ENCODE measurements at places on chromosomes 1 and 21.

- no peak for DNase-seq
Observed at GRCh38 chr1:181802466-181802865, 259.0 kb downstream of the ZNF648 start.

DNA sequence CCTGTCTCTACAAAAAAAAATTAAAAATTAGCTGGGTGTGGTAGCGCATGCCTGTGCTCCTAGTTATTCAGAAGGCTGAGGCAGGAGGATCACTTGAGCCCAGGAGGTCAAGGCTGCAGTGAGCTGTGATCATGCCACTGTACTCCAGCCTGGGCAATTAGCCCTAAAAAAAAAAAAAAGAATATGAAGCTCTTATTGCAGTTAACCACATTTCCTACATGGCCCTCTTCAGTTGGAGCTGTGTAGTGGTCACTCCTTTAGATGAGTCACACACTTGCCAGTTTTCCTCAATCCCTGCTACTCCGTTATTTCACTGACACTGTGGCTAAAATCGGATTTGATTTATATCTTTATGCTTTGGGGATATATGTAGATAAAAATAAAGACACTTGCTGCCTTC, 11.8 kb downstream of the NFYC start:
- DNase-seq, result peak; percentile 3

DNA sequence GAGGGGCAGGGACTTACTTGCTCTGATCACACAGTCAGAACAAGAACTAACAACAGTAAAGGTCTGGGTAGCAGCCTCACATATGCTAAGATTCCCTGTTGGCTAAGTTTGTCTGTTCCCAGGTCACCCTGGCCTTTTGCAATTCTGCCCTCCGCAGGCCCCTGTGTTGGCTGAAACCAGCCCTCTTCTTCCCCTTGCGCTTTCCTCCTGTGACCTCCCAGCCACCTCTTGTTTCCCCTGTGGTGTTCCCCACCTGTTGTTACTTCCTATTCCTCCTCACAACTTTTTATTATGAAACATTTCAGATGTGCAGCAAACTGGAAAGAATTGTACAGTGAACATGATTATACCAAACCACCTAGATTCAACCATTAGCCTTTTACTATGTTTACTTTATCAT, 23.4 kb downstream of the MAPKAPK2 start:
- peak; percentile 46 for DNase-seq

DNA sequence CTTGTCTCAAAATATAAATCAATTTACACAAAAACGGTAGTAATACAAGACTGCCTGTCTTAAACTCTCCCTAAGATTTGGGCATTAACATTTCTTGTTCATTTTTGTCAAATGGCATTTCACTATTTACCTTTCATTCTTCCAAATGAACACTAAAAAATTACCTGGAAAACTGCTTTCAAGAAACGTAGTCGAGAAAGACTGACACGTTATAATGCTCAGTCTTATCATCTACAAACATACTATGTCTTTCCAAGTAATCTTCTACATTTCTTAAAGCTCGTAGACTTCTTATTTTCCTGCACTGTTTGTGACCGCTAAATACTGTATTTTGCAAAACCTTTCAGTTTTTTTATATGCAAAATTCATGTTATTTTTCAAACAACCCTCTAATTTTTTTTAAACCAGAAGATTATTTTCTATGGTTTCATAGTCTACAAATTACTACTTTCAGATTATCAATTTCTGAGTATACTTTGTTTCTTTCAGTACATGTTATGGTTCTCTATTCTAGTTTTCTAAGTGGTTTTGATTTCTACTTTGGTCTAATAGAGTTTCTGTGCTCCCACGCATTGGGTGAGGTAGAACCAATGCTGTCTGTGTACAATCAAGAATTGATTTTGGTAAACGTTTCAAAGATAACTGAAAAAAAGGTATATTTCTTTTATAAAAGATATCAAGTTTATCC, 336.4 kb downstream of the SMYD3 start:
- DNase-seq, result no peak

DNA sequence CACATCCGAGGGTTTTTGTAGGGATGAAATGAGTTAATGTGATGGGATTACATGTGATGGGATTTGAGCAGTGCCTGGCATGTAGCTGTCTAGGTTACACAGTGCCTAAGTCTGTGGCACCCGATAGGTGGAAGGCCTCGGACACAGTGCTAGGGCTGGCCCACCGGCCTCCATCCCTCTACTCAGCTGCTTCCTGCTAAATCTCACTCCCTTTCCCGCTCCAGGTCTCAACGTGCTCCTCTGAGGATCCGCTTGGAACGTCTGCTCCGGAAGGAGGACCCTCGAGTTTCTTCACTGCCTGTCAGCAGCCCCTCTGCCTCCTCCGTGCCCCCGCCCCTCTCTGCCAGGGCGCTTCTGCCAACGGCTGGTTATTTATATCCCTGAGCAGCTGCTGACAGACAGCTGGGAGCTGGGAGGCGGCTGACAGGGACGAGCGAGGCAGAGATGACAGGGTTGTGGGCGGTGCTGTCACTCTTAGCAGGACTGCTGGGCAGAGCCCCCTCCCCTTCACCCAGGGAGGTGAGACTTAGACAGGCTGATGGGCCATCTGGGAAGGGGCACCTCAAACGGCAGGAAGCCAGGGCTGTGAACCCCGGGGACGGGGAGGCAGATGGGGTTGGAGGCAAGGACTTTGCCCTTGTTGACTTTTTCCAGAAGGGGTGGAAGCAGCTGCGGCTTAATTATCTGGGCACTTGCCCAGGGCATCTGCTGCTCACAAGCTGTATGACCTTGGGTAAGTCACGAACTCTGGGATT, 26.6 kb upstream of the LRRN2 start:
- DNase-seq, result peak; percentile 98

DNA sequence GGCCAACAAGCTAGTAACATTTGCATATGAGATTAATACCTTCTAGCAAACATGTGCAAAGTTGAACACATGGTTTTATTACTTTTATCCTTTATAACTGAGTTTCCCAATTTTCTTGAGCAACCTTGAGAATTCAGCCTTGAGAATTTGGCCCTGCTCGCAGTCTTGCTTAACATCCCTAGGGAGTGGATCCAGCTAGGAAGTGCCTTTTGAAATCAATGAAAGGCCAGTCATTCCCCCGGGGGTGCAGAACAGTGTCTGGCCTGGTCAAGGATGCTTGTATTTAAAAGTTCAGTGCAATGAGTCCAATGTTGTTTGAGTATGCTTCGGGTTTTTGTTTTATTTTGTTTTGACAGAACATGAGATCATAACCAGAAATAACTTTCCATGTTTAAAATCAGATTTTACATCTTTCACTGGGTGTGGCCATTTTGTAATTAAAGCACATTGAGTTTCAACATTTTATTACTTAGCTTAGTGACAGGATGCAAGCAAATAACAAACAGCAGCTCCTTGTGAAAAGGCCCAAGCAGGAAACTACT, 16.7 kb downstream of the PALMD start:
- peak; percentile 13 for DNase-seq

GRCh38 chr1:35210321-35211119, 17.6 kb upstream of the SFPQ start:
- DNase-seq, result no peak

DNA sequence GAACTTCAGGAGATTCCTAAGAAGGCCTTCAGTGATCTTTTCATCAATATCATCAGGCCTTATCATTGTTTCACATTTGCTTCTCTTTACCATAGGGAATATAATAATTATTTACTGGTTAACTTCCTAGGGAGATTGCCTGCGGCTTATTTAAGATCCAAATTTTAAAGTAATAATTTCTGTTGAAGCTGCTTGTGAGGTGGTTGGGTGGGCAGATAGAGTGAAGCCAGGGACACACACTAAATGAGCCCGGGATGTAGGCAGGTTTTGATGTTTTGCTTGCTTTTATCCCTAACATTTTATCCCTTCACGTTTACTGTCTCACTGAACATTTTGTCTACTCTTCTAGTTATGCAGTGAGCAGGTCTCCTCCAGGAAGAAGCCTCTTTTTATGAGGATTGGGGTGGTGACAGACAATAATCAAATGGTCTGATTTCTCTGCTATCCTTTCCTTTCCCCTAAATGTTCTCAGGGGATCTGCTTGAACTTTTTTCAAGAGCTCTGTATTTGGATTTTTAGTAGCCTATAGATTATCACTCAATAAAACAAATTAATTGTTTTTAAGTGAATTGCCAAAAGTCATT, 164.7 kb downstream of the RUNX1 start:
- no peak for DNase-seq

- peak; percentile 91 for DNase-seq
Observed at GRCh38 chr1:199273837-199274379, 635.1 kb downstream of the PTPRC start.

GRCh38 chr1:154626456-154627256, 18.7 kb upstream of the ADAR start:
- DNase-seq, result peak; percentile 54

- DNase-seq, result no peak
Observed at GRCh38 chr1:230120289-230120920, 53.4 kb downstream of the GALNT2 start.

DNA sequence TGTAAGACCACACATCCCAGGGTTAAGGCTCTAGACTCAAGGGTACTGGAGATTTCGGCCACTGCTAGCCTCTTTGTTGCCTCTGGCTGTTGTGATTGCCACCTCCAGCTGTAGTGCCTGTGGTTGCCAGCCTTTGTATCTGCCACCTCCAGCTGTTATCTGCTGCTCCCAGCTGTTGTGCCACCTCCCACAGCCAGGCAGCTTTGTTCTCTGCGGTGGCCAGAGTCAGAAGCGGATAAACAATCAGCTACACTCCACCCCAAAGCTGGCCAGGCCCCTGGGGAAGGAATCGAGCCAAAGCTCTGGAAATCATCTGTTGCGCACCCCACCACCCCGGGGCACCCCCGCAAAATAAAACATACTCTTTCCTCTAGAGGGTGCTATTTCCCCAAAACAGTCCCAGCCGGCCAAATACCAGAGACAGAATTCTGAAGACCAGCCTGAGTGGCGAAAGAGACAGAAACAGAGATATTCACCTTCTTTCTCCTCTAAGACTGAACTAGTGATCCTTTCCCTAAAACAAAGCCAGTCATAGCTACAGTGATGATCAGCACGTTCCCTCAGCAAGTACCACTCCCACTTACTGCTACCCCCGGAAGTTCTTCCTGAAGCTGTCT, 14.8 kb upstream of the PIGM start:
- DNase-seq, result peak; percentile 92

- DNase-seq, result no peak
Observed at GRCh38 chr1:86504137-86504479, 35.4 kb downstream of the CLCA1 start.

- peak; percentile 76 for DNase-seq
Observed at GRCh38 chr1:15304708-15305467, 57.9 kb downstream of the FHAD1 start.

DNA sequence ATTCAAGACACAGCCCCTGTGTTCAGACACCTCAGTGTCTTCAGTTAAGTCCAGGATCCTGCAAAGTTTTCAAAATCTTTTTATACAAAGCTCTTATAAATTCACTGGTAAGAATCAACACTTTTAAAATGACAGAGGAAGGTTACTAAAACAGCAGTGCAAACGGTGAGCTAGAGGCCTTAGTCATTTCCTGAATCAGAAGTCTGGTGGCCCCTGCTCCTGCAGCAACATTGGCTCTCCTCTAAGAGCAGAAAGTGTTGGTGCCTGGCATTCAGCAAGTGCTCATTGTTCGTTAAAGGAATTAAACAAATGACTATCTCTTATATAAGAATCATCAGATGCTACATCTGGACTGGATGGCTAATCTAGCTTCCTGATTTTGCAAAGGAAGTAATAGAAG, 282.9 kb downstream of the PTGER3 start:
- no peak for DNase-seq

DNA sequence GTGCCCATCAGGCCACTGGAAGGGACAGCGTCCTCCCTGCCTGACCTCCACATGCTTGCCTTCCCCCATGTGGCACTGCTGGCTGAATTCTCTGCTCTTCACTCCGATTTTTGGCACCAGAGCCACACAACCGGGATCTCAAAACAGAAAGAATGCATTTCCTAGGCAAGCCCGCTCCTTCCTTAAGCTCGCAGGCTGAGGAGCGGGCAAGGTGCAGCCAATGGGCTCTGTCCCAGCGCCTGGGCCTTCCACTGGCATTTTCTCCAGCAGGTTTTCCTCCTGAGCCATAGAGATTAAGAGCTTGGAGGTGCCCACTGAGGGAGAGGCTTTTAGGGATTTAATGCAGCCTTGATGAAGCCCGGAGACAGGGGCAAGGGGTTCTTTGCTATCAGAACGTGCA, 158.0 kb downstream of the IGSF21 start:
- DNase-seq, result no peak

DNA sequence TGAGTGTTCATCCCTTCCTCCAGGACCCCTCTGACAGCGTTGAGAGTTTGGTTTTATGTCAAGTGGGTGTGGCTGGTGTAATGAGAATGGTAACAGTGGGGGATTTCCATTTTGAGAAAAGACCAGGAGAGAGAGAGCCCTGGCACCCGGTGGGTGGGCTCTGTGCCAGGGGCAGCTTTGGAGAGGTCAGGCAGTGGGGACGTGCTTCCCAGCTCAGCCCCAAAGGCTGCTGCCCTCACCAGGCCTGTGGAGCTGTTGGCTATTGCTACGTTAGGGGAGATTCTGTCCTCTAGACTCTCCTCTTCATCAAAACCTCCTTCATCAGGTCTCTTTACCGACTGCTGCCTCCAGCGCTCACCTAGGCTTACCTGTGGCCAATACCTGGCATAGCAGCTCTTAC, 176.3 kb downstream of the PTPRU start:
- peak; percentile 77 for DNase-seq

- DNase-seq, result no peak
Observed at GRCh38 chr1:162042361-162042760, 18.7 kb upstream of the OLFML2B start.

- no peak for DNase-seq
Observed at GRCh38 chr1:239566074-239566473, 179.7 kb downstream of the CHRM3 start.

DNA sequence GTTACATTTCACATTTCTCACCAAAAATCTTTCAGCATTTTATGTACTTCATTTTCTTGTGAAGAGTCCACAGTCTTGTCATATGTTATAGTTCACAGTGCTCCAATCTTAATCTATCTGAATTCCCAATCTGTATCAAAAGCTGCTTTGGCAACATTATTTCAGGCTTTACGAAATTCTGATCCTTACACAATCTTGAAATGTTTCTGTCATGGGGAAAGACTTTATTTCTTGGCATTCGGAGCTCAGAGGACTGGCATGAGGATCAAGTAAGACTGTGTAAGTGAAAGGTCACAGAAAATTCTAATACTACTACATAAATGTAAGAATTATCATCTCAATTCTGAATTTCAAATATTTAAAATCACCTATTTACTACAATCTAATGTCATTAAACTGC, 2.0 kb downstream of the USP33 start:
- DNase-seq, result no peak

DNA sequence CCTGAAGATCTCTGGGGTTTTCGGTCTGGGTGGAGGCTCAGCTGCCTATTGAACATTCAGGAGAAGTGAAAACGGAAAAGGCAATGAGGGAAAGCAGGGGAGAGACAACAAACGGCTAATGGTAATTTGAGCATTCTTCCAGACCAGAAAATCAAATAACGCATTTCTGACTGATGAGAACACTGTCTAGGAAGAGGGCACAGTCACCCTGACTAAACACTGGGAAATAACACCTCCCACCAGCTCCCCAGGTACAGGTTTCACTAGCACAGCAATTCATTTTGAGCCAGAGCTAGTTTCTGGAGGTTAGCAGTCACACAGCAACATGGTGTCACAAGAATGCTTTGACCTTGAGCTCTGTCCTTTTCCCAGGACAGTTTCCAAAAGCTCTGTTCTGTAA, 21.1 kb downstream of the NCF2 start:
- DNase-seq, result peak; percentile 18

Measured in NCI-H69 (cell line).